ENCODE measurements at places on chromosomes 12 and 14.

DNA sequence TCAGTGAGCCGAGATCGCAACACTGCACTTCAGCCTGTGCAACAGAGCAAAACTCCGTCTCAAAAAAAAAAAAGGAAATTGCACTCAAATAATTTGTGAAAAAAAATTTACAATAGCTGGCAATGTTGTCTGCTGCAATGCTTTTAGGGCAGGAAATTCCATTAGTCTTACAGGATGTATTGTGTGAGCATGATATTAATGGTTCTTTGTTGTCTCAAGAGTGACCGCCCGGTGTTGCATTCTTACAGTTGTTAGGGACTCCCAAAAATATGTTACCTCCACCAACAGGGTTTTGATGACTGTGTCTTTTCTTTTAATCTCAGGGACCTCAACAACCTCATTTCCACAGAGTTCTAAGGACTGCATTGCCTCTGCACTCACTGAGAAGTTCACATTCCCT lies 44.8 kb downstream of the PZP start:
- no peak for DNase-seq

- DNase-seq, result peak; percentile 32
These were observed 44.6 kb downstream of the MLXIP start for GRCh38 chr12:122123051-122123760.

GRCh38 chr12:65450625-65451024 lies 172.1 kb downstream of the MSRB3 start:
- DNase-seq, result no peak

DNA sequence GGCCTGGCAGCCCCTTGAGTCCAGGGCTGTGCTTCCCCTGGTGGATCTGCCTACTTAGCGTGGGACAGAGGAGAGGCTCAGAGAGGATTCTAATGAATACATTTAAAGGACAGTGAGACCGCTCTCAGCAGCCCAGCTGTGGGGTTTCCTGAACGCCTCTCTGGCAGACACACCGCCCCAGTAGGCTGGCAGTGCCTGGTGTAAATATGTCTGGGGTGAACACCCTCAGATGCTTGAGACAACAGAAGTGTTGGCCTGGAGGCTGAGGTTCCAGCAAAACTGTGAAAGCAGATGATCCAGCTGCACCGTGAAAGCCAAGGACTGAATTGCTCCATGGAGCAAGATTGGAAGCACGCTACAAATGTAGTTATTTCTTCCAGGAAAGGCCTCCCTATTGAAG lies 55.1 kb downstream of the LRRC74A start:
- DNase-seq, result no peak

- no peak for DNase-seq
These were observed 75.9 kb downstream of the DUSP16 start for GRCh38 chr12:12486661-12487240.

DNA sequence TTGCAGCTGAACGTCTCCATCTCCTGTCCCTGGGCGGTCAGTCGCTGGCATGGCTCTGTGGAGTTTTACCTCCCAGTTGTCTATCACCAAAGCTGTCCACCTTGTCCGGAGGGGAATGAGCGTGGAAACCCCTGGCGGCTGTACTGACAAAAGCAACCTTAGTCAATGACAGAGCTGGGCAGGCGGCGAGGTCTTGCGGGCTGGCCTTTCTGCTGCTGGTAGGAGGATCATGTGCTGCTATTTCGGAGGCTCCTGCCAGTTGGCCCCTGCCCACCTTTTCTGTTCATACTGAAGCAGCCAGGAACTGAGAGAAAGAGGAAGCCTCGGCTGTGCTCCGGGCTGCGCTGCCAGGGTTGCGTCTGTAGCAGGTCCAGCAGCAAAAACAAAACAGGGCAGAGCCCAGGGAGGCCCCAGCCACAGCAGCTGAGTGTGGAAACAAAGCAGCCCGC lies 57.7 kb downstream of the HMGA2 start:
- DNase-seq, result no peak

- no peak for DNase-seq
These were observed 284.3 kb upstream of the SYT1 start for GRCh38 chr12:78580296-78580695.

- DNase-seq, result no peak
These were observed 108.2 kb downstream of the TSPAN9 start for GRCh38 chr12:3185260-3185870.

DNA sequence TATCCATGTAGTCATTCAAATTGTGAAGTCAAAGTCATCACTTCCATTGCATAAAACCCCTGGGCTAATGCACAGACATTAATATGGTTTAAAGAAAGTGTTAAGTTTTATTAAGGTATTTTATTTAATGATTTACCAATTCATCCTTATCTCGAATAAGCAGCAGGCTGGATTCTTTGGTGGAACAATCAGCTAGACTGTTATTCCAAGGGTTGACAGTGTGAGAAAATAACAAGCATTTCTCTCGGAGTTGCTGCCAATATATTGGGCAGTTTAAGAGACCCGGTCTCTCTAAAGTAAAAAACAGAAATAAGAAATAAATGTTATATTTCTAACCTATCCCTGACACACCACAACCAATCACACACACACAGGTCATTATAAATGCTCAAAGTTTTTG lies 9.4 kb downstream of the KLRB1 start:
- DNase-seq, result no peak

- no peak for DNase-seq
These were observed 638 bp downstream of the PLEKHG3 start for GRCh38 chr14:64704743-64705380.

GRCh38 chr14:105865904-105866840 lies 339.8 kb downstream of the TMEM121 start:
- no peak for DNase-seq

DNA sequence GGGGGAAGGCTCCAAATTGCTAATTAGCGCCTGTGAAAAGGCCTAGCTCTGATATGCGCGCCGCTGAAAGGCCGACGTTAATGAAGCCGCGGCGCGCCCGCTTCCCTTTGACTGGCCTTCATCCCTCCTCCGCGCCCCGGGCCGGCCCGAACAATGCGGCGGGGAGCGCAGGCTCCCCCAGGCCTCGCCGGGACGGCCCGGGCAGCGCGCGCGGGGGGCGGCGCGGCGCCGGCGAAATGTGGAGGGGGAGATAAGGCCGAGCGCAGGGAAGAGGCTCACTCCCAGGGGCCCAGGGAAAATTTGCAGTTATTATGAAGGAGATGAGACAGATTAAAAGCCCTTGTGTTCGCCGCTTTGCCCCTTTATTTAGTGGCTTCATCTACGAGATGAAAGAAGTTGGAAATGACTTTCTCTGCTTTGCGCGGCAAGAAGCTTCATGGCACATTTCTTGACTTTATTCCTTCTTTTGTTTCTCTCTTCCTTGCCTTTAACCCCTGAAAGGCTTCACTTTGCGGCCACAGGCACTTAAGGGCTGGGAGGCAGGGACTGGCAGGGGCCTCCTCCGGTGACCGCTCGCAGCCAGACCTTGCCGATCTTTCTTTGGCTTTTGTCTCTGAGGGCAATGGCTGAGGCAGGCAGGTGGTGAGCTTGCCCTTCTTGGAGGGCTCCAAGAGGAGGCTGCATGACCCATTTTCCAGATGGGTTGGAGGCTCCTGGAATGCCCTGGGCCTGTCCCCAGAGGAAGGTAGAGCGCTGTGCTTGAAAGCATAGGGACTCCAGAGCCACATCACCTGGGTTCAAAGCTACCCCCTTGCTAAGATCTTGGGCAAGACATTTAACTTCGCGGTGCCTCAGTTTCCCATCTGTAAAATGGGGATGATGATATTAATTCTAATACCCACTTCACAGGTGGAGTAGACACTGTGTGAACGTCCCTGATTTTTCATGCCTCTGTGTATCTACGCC lies 12.7 kb upstream of the GPATCH2L start:
- DNase-seq, result no peak

GRCh38 chr14:22047115-22047514 lies 373.5 kb upstream of the OR4E1 start:
- no peak for DNase-seq

DNA sequence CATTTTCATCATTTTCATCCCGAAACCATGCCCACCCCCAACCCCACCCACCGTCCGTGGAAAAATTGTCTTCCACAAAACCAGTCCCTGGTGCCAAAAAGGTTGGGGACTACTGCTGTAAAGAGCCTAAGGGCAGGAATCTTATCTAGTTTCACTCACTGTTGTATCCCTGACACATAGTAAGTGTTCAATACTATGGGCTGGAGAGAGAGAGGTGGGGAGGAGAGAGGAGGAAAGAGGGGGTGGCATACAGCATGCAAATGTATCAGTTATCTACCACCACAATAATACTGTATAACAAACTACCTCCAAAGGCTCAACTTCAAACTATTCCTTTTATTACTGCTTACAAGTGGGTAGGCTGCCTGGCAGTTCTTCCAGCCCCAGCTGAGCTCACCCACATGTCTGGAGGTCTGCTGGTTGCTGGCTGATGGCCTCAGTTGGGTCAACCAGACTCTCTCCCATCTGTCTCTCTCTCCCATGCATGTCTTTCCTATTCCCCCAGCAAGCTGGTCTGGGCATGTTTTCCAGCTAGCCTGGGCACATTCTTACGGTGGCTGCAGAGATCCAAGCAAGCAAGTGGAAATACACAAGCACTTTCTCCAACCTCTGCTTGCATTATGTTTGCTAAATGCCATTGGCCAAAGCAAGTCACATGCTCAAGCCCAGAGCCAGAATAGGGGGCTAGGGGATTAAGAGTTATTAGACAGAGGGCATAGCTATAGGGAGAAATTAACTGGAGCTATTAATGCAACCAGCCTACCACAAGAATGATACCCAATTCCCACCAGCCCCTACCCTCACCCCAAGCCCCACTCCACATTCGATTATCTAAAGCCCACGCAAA lies 31.6 kb upstream of the FICD start:
- no peak for DNase-seq

DNA sequence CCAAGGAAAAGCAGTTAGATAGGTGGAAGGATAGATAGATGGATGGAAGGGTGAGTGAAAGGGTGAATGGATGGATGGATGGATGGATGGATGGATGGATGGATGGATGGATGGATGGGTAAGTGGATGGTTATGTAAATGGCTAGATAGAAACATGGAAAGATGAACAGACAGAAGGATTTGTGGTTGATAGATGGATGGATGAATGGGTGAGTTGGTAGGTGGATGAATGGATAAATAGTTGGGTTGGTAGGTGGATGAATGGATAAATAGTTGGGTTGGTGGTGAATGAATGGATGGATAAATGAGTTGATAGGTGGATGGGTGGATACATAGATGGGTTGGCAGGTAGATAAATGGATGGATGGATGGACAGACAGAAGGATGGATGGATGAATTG lies 30.3 kb upstream of the FAM222A start:
- DNase-seq, result no peak

DNA sequence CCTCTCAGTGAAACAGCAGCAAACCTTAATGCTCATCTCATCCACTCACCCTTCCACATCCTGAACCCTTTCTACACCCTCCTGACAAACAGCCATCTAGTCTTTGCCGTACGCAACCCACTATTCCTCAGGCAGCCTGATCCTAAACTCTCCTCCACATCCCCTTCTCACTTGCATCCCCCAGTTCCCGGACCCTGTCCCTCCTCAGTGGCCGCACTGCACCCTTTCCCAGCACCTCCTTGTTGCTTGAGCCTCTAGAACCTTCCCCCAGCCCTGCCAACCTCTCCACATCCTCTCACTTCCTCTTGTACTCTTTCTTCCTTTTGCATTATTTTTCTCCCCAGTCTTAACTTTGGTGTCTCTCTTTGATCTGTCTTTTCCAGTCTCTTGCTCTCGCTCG lies 42.9 kb downstream of the IQSEC3 start:
- DNase-seq, result no peak

- no peak for DNase-seq
These were observed 42.7 kb downstream of the SYNE2 start for GRCh38 chr14:63895510-63895909.

- DNase-seq, result no peak
These were observed 168.7 kb upstream of the HIF1A start for GRCh38 chr14:61526405-61527312.

DNA sequence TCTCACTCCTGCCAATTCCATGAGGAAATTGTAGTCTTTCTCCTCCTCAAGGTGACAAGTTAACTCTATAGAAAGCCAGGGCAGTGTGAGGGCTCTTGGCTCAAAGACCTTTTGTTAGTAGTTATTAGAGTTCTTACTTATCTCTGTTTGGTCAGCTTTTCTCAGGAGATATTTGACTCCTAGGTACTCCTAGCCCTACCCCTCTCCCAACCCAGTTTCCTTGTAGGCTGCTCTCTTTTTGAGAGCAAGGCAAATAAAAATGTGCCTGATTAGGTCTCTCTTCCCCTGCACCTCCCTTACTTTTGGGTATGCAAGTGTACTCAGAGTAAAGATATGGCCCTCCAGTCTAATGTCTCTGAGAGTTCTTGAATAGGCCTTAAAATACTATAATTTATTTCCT lies 23.8 kb downstream of the BTG1 start:
- no peak for DNase-seq

DNA sequence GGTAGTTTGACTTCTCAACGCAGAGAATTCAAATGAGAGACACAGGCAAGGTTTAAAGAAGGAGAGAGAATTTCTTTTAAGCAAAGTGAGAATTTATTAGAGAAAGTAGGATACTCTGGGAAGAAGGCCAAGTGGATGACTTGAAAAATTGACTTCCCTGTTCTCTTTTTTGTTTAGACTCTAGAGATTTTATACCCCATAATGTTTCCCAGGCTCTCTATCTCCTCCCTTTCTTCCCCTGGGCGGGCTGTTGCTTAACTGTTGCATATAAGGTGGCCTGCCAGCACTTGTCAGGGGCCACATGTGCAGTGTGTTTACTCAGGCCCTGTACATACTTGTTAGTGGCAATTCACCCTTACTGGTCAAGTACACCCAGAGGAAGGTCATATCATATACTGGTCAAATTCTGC lies 403.7 kb downstream of the SLC6A15 start:
- DNase-seq, result no peak

GRCh38 chr14:22588526-22589095 lies 413 bp downstream of the DAD1 start:
- DNase-seq, result no peak

DNA sequence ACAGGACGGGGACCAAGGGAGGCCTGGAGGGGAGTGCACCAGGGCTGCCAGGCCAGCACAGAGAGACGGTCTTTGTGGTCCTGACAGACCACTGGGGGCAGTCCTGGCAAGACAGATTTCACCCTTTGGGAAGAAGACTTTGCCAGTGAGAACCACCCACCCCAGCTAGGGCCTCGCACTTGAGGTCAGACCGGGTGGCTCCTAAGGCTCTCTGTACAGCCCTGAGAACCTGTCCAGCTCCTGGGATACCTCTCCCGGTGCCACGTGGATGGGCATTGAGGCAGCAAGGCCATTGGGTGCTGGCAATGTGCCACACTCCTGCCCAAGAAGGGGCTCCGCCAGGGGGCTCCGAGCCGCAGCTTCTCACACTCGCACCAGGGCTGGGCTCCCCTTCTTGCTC lies 42.4 kb downstream of the DEGS2 start:
- DNase-seq, result no peak

DNA sequence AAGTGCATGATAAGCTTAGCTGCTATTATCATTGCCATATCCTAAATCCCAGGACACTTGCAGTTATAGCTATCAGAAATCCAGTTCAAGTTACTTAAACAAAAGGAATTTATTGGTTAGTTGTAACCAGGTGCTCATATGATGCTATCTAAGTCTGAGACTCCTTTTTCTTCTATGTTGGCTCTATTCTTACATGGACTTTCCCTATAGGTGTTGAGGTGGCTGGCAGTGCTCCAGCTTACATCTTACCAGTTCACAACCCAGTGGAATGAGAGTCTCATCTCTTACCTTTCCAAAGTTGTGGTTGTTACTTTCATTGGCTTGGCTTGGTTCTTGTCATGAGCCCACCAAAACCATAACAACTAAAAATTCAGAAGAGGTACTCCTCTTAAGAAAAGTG lies 94.6 kb downstream of the DACT1 start:
- no peak for DNase-seq

GRCh38 chr12:106019144-106019543 lies 119.6 kb downstream of the NUAK1 start:
- no peak for DNase-seq

Measured in activated CD8-positive, alpha-beta memory T cell treated with anti-CD3 and anti-CD28 coated beads for 1 hour (primary cell).